ENCODE measurements at places on chromosomes 7 and 10. TPM values are rescaled to one million over a fixed set of nuclear protein-coding genes. Genes with fewer than 3 reads are reported as not detected.

Gene CSGALNACT2
- 37.2 TPM for total RNA-seq

- peaks cover 6% of the 10 kb centered on the region for H3K27me3 ChIP-seq
- no peak overlapping the region for H3K27ac ChIP-seq
- no peaks in the 10 kb centered on the region for H3K4me1 ChIP-seq
- no peak overlapping the region for H3K4me3 ChIP-seq
These were observed 52.5 kb downstream of the PRF1 start for GRCh38 chr10:70549962-70550458.

- peaks cover 23% of the 10 kb centered on the region for H3K36me3 ChIP-seq
- H3K27me3 ChIP-seq, result no peaks in the 10 kb centered on the region
- peaks cover 24% of the 10 kb centered on the region for H3K4me1 ChIP-seq
- DNase-seq, result no peak
- H3K4me3 ChIP-seq, result peak overlapping the region; percentile 57
These were observed 13.7 kb downstream of the CISD1 start for GRCh38 chr10:58282615-58283014.

GRCh38 chr10:47098964-47099363 is 187.7 kb downstream of the PTPN20 start:
- H3K36me3 ChIP-seq, result no peaks in the 10 kb centered on the region
- H3K27ac ChIP-seq, result no peak overlapping the region
- H3K27me3 ChIP-seq, result no peaks in the 10 kb centered on the region

GRCh38 chr7:107277331-107277730 is 108.5 kb downstream of the HBP1 start:
- no peaks in the 10 kb centered on the region for H3K27me3 ChIP-seq
- peaks cover 9% of the 10 kb centered on the region for H3K36me3 ChIP-seq
- H3K27ac ChIP-seq, result no peak overlapping the region
- H3K4me1 ChIP-seq, result no peaks in the 10 kb centered on the region
- DNase-seq, result no peak
- no peak overlapping the region for H3K4me3 ChIP-seq

Gene CYP2C8
- not detected for total RNA-seq

GRCh38 chr7:47185839-47186238 is 396.1 kb downstream of the TNS3 start:
- no peaks in the 10 kb centered on the region for H3K4me1 ChIP-seq
- no peak for DNase-seq

GRCh38 chr10:21530641-21531040 is 3.4 kb upstream of the MLLT10 start:
- H3K36me3 ChIP-seq, result peaks cover 2% of the 10 kb centered on the region
- peaks cover 24% of the 10 kb centered on the region for H3K4me1 ChIP-seq
- peaks cover 35% of the 10 kb centered on the region for H3K27me3 ChIP-seq
- no peak overlapping the region for H3K4me3 ChIP-seq
- no peak overlapping the region for H3K27ac ChIP-seq
- DNase-seq, result no peak

Gene FAM131B
- 2.9 TPM for total RNA-seq

Data from activated naive CD8-positive, alpha-beta T cell treated with anti-CD3 and anti-CD28 coated beads, Interleukin-2, amount 10 ng/mL, durations not matched to agents 7 days and 5 days (primary cell).